Putamen (tissue), 1 donor: ENCODE measurements at places on chromosomes 3 and 15.

GRCh38 chr15:64623347-64623996, 151.9 kb downstream of the RBPMS2 start:
- no peak for DNase-seq

GRCh38 chr3:129602730-129603560, 3.5 kb downstream of the PLXND1 start:
- DNase-seq: no peak

DNA sequence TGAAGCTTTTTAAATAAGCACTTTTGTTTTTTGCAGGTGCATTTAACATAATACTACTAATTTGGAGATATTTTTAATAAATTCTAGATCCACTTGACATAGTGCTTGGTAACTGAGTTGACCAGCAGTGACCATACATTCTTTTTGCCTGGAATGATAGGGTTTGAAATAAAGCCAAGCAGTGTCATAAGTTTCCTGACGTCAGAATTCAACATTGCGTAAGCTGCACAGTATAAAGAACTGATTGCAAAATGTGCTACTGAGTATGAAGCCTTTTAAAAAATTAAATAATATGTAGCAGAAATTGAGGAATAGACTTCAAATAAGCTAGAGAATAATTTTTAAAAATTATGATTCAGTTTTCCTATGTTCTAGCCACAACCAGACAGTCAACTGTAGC, 454.6 kb upstream of the ARPP21 start:
- DNase-seq: no peak

- DNase-seq: peak; percentile 44
Observed at GRCh38 chr3:155342344-155342743, 48.9 kb upstream of the STRIT1 start.

DNA sequence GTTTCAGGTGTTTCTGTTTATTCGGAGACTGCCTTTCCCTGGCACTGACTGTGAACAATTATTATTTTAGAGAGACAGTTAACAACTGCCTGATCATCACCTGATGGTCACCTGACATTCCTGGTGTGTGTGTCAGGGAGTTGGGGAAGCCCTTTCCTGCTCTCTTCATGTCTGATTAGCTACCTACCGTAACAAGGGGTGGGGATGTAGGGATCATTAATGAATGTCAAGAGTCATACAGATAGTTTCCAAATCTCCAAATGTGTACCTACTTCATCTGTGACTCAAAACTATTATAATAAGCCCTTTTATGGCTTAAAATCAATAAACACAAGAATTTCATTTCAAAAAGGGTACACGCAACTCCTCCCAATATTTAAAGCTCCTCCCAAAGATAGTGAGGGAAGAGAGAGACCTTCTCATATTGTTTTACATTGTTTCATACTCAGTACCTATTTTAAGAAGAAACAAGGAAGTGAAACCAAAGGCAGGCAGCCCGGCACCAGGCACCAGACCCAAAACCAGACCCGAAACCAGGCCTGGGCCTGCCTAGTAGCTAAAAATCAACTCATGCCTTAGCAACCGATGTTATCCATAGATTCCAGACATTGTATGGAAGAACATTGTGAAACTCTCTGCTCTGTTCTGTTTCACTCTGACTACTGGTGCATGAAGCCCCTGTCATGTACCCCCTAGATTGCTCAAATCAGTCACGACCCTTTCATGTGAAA, 844.9 kb upstream of the ALCAM start:
- DNase-seq: peak; percentile 6
